T-helper 2 cell (primary cell): ENCODE measurements at places on chromosomes 16 and 17.

DNA sequence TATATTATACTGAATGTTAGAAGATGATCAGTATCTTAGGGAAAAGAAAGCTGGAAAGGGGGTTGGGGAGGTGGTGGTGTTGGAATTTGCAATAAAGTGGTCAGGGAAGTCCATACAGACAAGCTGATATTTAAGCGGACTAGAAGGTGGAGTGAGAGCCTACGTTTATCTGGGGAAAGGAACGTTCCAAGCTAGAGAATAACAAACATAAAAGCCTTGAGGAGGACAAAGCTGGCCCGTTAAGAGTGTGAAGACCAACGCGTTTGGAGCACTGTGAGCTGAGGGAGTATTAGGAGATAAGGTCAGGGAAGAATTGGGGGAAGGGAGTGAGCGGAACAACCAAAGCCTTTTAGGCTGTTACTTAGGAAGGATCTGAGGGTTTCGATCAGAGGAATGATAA, 1.4 kb downstream of the DDX42 start:
- DNase-seq = no peak

- no peak for DNase-seq
Measured at GRCh38 chr16:57914244-57915173, 56.4 kb downstream of the CNGB1 start.

DNA sequence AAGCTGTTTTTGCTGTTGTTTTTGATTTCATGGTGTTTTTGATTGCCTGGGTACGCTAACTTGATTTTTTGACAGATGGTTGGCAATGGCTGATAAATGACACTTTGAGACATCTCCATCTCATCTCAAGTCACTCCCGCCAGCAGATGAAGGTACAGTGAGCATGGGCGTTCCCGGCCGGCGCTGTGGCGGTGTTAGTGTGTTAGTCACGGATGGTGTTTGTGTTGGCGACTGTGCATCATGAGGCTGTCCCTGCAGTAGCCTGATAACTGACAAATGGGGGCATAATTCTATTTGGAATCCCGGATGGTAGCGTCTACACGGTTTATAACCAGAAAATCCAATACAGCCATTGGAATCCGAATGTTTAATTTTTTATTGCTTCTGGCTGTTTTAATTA, 81.6 kb upstream of the ZNF750 start:
- DNase-seq = no peak

DNA sequence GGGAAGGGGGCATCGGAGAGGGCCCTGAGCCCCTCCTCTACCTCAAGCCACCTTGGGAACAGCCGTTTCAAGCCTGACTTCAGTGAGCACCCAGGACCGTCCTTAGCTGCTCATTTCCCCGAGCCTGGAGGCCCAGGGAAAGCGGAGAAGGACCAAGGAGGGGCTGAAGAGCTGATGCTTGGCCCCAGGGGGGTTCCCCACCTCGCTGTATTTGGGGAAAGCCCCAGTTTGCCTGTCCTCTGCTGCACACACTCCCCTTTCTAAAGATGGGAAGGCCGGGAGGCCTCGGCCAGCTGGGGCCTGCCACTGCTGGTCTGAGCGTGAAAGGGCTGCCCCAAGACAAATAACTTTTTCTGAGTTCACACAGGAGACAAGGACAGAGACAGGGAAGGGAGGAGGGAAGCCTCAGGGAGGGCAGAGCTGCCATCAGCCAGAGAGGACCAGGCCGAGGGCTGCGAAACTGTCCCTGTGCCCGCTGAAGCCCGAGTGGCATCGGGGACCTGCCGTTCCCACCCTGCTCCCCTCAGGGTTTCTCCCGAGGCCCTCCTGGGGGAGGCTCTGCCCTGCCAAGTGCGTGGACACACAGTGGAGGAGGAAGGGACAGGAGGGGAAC, 11.6 kb downstream of the ZACN start:
- DNase-seq = no peak

DNA sequence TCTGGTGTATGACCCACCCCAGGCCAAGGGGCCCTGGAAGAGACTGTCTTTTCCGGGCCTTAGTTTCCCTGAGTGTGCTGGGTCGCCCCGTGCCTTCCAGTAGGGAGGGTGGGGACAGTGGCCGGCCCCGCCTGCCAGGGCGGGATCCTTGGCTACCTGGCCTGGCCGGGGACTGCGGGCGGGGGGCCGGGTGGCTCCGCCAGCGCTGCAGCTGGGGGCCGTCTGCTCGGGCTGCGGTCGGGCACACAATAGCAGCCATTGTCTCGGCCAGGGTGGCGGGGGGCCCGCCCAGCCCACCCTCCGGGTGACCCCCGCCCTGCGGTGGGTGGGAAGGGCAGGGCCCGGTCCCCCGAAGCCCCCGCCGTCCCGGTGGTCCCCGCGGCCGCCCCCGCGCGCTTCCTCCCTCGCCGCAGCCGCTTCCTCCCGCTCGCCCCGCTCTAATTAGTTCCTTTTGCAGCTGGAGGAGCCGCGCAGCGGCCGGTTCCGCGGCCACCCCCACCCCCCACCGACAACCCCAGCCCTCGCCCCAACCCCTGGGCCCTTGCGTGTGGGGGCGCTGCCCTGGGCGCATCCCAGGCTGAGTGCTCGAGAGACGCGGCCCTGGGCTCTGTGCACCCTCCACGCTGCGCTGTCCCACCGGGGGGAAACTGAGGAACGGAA, 11.6 kb downstream of the GLIS2 start:
- DNase-seq = no peak

DNA sequence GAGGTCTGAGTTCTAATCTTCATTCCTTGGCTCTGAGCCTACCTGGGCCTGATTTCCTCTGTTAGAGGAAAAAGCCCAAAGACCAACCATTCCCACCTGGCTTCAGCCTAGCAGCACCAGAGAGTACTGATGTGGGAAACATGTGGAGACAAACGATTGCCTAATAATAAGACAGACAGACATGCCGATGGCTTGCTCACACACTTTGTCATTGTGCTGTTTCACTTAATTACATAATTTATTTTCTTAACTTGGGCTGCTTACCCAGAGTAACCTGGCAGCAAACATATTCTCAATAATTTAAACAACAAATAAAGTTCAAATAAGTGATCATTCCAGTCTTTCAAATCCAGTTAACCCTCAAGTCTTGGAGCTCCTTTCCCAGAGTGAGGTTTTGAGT, 83.4 kb downstream of the MAF start:
- no peak for DNase-seq
